ENCODE measurements at places on chromosomes 3 and 15. TPM values are rescaled to one million over a fixed set of nuclear protein-coding genes. Genes with fewer than 3 reads are reported as not detected.
A peak's percentile ranks its signal among the peaks of the same experiment; 100 is the strongest.

DNA sequence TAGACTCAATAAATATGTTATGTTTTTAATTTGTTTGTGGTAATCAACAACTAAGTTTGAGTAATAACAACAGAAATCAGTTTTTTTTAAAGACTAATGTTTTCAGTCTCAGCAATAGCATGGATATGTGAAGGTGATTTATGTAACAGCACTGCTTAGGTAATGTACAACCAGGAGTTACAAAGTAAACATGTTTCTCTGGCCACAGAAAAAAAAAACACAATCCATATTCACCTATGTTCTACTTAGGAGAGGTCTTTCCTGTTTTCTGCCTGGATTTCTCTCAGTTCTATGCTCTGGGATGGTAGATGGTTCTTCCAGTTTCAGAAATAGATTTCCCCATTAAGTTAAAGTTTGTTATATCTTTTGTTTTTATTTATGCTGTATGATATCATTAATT lies 579.4 kb downstream of the SI start:
- no peaks in the 10 kb centered on the region for H3K36me3 ChIP-seq
- no peak overlapping the region for H3K4me3 ChIP-seq
- no peaks in the 10 kb centered on the region for H3K27me3 ChIP-seq
- H3K27ac ChIP-seq = no peak overlapping the region
- no peak for DNase-seq

DNA sequence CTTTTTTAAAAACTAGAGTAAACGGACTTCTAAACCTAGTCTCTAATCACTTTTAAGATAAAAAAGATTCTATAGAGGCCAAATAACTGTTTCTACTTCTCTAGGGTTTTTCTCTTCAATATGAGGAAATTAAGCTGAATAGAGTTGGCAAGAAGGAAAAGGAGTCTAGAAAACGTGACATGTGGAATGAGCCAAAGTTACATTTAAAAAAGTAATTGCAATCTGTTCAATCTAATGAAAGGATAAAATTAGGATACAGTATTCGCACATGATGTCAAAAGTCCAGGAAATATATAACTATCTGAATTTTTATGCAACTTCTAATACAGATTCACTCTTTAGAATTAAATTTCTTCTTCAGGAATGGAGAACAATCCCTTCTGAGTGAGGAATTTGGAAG lies 300.1 kb downstream of the ULK4 start:
- peaks cover 4% of the 10 kb centered on the region for H3K36me3 ChIP-seq
- no peaks in the 10 kb centered on the region for H3K27me3 ChIP-seq
- no peak overlapping the region for H3K27ac ChIP-seq
- no peak overlapping the region for H3K4me3 ChIP-seq
- no peaks in the 10 kb centered on the region for H3K4me1 ChIP-seq

- no peak for DNase-seq
- H3K4me1 ChIP-seq = no peaks in the 10 kb centered on the region
- H3K4me3 ChIP-seq = no peak overlapping the region
- no peaks in the 10 kb centered on the region for H3K27me3 ChIP-seq
- H3K36me3 ChIP-seq = no peaks in the 10 kb centered on the region
These were observed 79.8 kb upstream of the IGF1R start for GRCh38 chr15:98568382-98569017.

DNA sequence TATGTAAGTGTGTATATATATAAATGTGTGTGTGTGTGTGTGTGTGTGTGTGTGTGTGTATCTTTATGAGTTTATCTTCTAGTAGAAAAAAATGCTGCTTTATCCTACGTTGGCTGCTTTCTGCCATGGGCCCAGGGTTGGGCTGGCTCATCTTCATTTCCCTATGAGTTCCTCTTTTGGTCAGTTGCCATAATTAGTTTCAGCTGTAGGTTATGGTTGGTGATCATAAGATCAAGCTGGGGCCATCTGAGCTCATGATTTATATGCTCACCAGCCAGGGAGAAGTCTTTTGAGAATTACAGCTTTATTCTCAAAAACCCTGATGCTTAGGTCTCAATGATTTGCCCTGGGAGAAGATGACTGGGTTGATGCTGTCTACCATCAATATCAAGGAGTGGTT lies 775.8 kb upstream of the ARPP21 start:
- no peak overlapping the region for H3K27ac ChIP-seq
- no peak for DNase-seq
- H3K4me1 ChIP-seq = no peaks in the 10 kb centered on the region
- no peak overlapping the region for H3K4me3 ChIP-seq
- H3K36me3 ChIP-seq = no peaks in the 10 kb centered on the region
- no peaks in the 10 kb centered on the region for H3K27me3 ChIP-seq

PROS1 gene
- total RNA-seq = 94.0 TPM

IGSF11 gene
- total RNA-seq = 1.6 TPM

GRCh38 chr15:66078929-66079275 lies 174.6 kb downstream of the MEGF11 start:
- H3K27me3 ChIP-seq = no peaks in the 10 kb centered on the region
- H3K4me3 ChIP-seq = no peak overlapping the region
- H3K4me1 ChIP-seq = no peaks in the 10 kb centered on the region
- H3K36me3 ChIP-seq = no peaks in the 10 kb centered on the region
- no peak overlapping the region for H3K27ac ChIP-seq

- DNase-seq = no peak
- no peak overlapping the region for H3K4me3 ChIP-seq
- H3K4me1 ChIP-seq = no peaks in the 10 kb centered on the region
- H3K36me3 ChIP-seq = no peaks in the 10 kb centered on the region
These were observed 12.1 kb downstream of the MCTP2 start for GRCh38 chr15:94243418-94243817.

DNA sequence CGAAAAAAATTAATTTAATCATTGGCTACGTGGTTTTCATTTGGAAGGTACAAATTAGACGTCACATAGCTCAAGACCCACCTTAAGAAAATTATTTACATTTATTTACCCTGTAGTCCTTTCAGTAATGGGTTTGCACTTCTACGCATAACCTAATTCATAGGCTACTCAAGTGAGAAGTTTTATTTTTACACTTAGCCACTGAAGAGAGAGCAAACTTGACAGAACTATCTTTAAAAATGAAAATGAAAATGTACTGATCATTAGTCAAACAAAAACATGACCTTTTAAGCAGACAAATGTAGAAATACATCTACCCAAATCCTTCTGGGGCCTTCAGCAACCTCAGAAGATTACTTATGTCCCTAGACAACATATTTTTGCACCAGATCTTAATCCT lies 269.4 kb upstream of the TTC14 start:
- no peaks in the 10 kb centered on the region for H3K4me1 ChIP-seq
- H3K27ac ChIP-seq = no peak overlapping the region
- no peak for DNase-seq
- no peaks in the 10 kb centered on the region for H3K27me3 ChIP-seq
- H3K4me3 ChIP-seq = no peak overlapping the region

DNA sequence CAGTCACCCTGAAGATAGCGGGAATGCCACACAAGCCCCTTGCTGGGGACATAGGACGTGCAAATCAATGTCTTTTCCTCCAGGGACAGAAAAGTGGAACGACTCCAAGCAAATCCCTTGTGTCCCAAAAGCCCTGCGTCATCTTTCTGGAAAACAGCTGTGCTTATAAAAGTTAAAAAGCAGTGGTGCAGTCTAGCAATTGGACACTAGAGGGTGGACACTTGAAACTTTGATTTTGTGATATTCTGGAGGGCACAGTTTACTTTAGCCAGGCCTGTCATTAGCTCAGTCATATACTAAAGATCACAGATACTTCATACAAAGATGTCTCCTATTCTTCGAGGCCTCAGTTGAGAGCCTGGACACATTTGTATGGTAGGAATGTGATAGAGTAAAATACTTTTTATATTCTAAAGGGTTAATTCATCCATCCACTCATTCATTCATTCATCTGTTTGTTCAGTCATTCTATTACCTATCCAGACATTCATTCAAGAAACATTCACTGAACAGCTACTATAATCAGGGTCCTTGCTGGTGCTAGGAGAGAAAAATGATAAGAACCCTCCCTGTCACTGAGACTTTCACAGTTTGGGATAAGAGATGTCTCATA lies 63.8 kb upstream of the ANKRD34C start:
- no peaks in the 10 kb centered on the region for H3K27me3 ChIP-seq
- no peak for DNase-seq
- no peak overlapping the region for H3K27ac ChIP-seq
- H3K4me1 ChIP-seq = no peaks in the 10 kb centered on the region
- H3K4me3 ChIP-seq = no peak overlapping the region

DNA sequence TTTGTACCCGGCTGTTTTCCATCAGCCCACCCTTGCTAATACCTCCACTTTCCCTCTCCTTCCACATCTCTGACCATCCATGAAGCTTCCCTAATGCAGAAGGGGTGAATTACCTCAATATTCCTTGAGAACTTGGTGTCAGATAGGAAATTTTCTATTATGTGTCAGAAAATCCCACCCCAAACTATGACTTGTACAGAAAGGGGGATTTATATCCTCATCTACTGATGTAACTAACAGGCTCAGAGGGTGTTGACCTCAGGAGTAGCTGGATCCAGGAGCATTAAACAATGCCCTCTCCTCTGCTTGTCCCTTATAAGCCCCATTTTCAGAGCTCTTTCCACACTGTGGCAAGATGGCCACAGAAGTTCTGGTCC lies 242.8 kb upstream of the TLE3 start:
- H3K4me3 ChIP-seq = no peak overlapping the region
- peaks cover 5% of the 10 kb centered on the region for H3K4me1 ChIP-seq
- H3K27me3 ChIP-seq = no peaks in the 10 kb centered on the region

GRK7 gene
- not detected for total RNA-seq

GRCh38 chr3:11224870-11225229 lies 47.3 kb upstream of the ATG7 start:
- no peaks in the 10 kb centered on the region for H3K36me3 ChIP-seq
- no peak overlapping the region for H3K4me3 ChIP-seq
- peak overlapping the region; percentile 54 for H3K27ac ChIP-seq
- H3K4me1 ChIP-seq = no peaks in the 10 kb centered on the region
- DNase-seq = no peak
- no peaks in the 10 kb centered on the region for H3K27me3 ChIP-seq

GOLGA6D gene
- total RNA-seq = not detected
